ENCODE measurements at places on chromosomes 6 and 20.

DNA sequence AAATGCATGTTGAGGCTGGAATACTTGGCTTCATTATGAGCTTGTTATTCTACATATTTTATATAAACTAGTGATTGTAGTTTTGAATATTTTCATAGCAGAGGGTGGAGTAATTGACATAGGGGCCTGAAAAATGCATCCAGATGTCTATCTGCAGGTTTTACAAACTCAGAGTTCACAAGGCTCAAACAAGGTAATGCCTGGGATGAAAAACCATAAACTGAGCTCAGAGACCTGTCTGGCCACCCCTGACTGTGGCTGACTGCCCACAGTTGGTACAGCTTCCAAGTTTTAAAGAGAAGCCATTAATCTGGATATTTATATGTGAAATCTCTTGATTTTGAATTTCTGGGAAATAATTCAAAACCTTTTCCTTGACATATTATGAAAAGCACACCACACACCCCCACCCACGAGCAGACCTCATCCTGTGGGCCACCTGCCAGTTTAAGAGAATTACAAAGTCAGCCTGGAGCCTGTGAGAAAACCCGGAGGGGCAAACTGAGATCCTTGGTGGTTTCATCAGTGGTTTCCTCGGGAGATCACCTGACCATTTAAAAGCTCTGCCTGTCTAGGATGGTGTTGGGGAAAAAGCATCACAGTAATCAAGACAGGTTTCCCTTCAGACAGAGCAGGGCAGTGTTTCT is 230.1 kb downstream of the SAMD5 start:
- no peak for DNase-seq

DNA sequence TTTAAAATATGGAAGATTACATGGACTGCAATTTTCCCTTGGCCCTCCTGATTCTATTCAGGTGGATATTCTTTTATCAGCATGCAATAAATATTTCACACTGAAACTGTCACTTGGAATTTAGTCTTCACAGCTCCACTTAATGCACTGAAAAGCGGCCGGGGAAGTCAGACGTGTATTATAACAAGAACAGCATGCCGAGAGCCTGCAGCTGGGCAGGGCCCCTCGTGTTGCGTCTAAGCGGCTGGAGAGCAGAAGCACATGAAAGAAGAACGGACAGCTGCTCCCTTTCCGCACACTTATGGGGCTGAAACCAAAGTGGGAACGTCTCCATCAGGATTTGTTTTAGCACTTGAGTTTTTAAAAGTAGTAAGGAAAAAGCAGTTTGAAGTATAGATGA is 57.2 kb downstream of the LYRM4 start:
- no peak for DNase-seq

GRCh38 chr20:14712302-14712739 is 374.9 kb upstream of the FLRT3 start:
- DNase-seq = no peak

DNA sequence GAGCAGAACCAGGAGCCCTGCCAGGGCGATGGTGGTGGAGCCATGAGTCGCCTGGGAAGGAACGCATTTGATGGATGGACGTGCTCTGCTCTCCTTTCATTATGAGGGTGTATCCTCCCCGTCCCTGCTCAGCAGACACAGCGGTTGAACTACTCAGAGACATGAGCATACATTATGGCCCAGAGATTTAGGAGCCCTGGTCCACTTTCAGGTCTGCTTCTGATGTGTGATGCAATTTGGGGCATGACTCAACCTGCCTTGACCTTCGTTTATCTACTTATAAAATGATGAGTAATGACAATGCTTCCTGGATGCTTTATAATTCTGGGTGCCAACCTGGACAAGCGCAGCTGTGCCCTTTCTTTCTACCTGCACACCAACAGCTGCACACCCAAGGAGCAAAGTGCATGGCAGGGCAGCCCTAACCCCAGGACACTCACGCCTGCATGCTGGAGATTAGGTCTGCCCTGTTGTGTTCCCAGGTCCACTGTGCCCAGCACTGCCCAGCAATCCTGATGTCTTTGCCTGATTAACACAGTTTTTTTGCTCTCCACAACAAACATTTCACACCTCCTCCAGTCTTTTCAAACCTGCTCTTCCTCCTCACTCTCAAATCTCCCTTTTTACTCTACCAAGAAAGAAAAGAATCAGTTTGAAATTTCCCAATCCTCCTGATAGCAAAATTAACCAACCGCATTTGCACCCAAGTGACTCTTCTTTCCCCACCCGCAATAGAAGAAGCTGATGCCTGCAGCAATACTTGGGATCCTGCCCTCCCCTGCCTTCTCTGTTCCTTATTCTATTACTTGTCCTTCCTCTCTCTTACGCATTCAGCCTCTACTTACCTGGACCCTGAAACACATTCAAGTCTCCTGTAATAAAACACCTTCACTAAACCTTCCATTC is 81.2 kb downstream of the EZR start:
- no peak for DNase-seq

- no peak for DNase-seq
Observed at GRCh38 chr6:152783217-152783878, 32.8 kb downstream of the VIP start.

GRCh38 chr6:70846207-70846835 is 110.5 kb downstream of the B3GAT2 start:
- DNase-seq = no peak

DNA sequence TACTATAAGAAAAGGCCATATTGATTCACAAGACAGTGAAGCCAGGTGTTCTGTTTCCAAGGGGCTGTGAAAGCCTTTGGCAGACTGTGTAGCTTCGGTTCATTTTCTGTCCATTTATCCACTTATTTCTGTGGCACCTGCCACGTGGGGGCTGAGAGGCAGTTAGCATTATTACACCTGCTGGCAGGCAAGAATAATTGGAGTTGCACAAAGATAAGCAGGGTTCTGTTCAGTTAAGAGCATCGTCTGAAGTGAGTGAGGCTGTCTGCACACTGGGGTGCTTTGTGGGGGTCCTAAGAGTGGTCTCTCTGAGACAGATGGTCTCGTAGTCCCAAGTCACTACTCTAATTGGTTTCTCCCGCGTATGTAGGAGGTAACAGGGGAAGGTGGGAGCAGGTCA is 60.6 kb upstream of the CCN6 start:
- no peak for DNase-seq

- DNase-seq = no peak
Observed at GRCh38 chr20:61556673-61557072, 304.6 kb downstream of the CDH4 start.

DNA sequence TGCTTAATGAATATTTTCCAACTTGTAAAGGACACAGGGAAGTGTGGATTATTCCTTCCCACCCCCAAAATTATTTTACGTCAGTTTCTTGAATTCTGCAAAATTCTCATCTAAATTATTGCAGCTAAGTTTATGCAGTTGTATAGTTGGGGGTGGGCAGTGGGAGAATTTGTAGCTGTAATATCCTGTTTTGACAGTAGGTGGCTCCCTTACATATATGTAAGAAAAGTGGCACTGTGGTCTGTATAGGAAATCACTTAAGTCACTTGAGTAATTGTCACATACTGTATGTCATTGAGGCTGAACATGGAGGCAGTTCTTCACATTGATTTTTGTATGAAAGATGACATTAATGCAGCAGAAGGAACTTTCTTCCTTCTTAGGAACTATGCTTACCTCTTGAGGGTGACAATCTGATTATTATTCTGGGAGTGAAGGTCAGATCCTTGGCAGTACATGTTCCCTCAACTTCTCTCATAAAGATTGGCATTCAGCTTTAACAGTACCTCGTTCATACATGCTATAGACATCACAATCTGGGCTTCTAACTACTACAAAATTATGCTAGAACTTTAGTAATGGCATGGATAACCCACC is 14.6 kb upstream of the CFAP206 start:
- no peak for DNase-seq
